ENCODE measurements at places on chromosomes 5 and 9.

DNA sequence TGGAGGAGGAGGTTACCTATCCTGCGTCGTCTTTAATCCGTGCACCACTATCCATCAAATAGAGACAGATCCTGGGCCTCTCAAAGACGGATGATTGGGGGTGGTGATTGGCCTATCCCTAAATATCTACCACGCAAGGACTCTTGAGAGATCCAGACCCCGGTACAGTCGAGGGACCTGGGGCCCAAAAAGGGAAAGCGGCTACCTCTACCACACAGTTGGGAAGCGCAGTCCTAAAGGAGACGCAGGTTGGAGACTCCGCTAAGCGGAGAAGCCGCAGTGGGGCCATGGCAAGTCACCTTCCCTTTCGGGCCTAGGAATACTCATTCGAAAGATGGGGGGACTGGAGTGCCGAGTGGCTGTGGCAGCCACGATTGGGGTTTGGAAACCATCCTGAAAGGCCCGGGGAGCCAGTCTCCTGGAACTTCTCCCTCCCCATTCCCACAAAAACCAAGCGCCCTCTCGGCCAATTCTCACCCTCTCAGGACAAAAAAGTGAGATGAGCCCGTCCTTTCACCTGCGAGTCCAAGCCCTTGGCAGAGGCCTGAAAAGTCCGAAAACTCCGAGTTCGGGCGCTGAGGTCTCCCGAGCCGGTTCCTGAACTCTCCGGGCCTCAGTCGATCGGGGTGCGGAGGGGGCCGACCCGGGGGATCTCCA lies 499 bp upstream of the FOXE1 start:
- DNase-seq, result no peak

GRCh38 chr9:94534901-94535300 lies 20.0 kb upstream of the PCAT7 start:
- DNase-seq, result peak; percentile 52

DNA sequence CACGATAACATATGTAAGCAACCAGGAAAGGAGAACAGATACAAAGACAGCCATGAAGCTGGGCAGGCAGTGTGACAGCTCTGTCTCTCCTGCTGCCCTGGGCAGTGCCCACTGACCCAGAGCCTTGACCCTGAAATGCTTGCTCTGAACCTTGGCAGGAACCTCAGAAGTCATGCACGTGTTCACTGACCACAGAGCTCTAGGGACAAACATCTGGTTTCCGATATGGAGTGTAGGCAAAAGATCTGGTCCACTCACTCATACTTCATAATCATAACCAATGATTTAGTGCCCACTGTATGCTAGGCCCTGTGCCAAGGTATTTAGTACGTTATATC lies 102.6 kb downstream of the FSTL4 start:
- peak; percentile 19 for DNase-seq

- no peak for DNase-seq
These were observed 52.1 kb downstream of the NIPSNAP3B start for GRCh38 chr9:104815851-104816565.

- no peak for DNase-seq
These were observed 75.4 kb upstream of the SELENOP start for GRCh38 chr5:42887097-42887496.

DNA sequence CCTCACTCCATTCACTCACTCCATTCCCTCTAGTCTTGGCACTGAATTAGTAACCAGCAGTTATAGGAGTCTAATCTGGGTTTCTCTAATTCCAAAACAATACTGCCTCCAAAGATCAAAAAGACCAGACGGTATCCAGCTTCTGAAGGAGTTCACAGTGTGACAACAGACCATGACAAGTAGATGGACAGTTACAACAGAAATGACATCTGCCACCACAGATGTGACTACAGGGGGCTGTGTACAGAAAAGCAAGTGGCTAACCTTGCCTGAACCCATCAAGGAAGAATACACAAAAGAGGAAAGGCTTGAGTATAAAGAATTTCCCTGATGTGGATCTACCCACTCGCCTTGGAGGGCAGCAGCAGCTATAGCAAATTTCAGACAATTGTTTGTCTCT lies 112.4 kb downstream of the ACTL7B start:
- DNase-seq, result no peak
